ENCODE measurements at places on chromosomes 1 and 21. TPM values are rescaled to one million over a fixed set of nuclear protein-coding genes. Genes with fewer than 3 reads are reported as not detected.

The GJC2 gene
- 18.5 TPM for total RNA-seq

DNA sequence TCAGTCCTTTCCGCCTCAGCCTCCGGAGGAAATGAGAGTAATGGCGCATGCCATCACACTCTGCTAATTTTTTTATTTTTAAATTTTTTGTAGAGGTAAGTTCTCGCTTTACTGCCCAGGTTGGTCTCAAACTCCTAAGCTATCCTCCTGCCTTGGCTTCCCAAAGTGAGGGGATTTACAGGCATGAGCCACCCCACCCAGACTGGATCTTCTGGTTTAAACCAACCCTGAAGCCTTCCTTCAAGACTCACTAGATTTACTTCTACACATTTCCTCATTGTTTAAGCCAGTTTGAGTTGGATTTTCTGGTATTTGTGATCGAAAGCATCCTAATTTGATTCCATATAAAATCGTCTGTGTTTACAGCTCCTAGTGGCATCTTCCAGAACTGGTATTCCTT, 23.1 kb upstream of the SCAF4 start:
- DNase-seq: no peak
- no peak overlapping the region for H3K27ac ChIP-seq
- no peak overlapping the region for H3K4me3 ChIP-seq
- peaks cover 7% of the 10 kb centered on the region for H3K4me1 ChIP-seq
- no peaks in the 10 kb centered on the region for H3K27me3 ChIP-seq

The FAM177B gene
- not detected for total RNA-seq

The OVAAL gene
- total RNA-seq: not detected

- no peak for DNase-seq
- peaks cover 48% of the 10 kb centered on the region for H3K36me3 ChIP-seq
- H3K4me3 ChIP-seq: no peak overlapping the region
- H3K27me3 ChIP-seq: no peaks in the 10 kb centered on the region
- no peaks in the 10 kb centered on the region for H3K4me1 ChIP-seq
These were observed 13.2 kb upstream of the EXO5 start for GRCh38 chr1:40495315-40495903.

The LENEP gene
- total RNA-seq: not detected

GRCh38 chr1:244234009-244234643, 183.0 kb downstream of the ZBTB18 start:
- no peak overlapping the region for H3K4me3 ChIP-seq
- no peaks in the 10 kb centered on the region for H3K27me3 ChIP-seq
- H3K27ac ChIP-seq: no peak overlapping the region
- H3K4me1 ChIP-seq: peaks cover 18% of the 10 kb centered on the region

DNA sequence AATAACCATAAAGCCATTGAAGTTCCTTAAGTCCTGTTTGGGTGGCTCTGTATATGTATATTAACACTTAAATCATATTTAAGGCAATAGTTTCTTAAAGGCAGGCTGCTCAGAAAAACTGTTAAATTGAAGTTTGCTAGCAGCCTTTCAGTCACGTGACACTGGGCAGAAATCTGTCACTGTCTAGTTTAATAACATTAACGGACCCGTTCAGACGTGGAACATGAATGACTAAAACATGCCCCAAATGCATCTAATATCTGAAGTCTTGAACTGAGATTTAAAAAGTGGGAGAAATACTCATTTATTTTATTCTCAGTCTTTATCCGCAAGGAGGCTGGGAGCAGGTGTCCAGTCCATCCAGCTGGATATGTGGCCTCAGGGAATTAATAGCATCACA, 3.3 kb upstream of the SPATA1 start:
- H3K27me3 ChIP-seq: no peaks in the 10 kb centered on the region
- H3K36me3 ChIP-seq: peaks cover 53% of the 10 kb centered on the region
- DNase-seq: no peak
- H3K27ac ChIP-seq: no peak overlapping the region

- peak; percentile 99 for DNase-seq
- peak overlapping the region; percentile 8 for H3K4me3 ChIP-seq
- no peaks in the 10 kb centered on the region for H3K27me3 ChIP-seq
- peak overlapping the region; percentile 94 for H3K27ac ChIP-seq
- H3K4me1 ChIP-seq: peaks cover 46% of the 10 kb centered on the region
- H3K36me3 ChIP-seq: peaks cover 15% of the 10 kb centered on the region
These were observed 2.8 kb upstream of the ENAH start for GRCh38 chr1:225655509-225656258.

The MXRA8 gene
- total RNA-seq: not detected

The FMOD gene
- total RNA-seq: not detected

The SAMSN1 gene
- total RNA-seq: 6.8 TPM

DNA sequence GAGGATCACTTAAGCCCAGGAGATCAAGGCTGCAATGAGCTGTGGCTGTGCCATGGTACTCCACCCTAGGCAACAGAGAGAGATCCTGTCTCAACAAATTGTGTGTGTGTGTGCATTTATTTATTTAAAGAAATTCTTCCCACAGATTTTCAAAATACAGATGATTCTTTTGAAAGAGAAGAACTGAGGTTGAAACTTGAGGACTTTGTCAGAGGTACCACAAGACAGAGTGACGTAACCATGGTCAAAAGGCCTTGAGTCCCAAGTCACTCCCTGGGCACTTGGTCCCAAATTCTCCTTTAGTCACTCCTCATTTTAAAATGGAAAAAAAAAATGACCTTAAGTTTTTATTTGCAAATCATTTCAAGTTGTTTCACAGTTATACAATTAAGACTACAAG, 57.4 kb downstream of the TIAM1 start:
- H3K4me3 ChIP-seq: no peak overlapping the region
- H3K4me1 ChIP-seq: peaks cover 14% of the 10 kb centered on the region
- no peaks in the 10 kb centered on the region for H3K36me3 ChIP-seq
- DNase-seq: no peak

- DNase-seq: no peak
- H3K27ac ChIP-seq: no peak overlapping the region
These were observed 16.7 kb upstream of the AVPR1B start for GRCh38 chr1:206133751-206134415.

The RPTN gene
- not detected for total RNA-seq

The FAM72B gene
- 8.6 TPM for total RNA-seq

The KRTAP20-1 gene
- not detected for total RNA-seq

GRCh38 chr1:2297246-2298011, 69.3 kb downstream of the SKI start:
- no peak for DNase-seq
- H3K4me1 ChIP-seq: peaks cover 7% of the 10 kb centered on the region
- H3K27ac ChIP-seq: no peak overlapping the region
- no peaks in the 10 kb centered on the region for H3K27me3 ChIP-seq
- peaks cover 19% of the 10 kb centered on the region for H3K36me3 ChIP-seq

The C2CD2 gene
- total RNA-seq: 25.0 TPM

The PADI1 gene
- total RNA-seq: 0.58 TPM

The FLG2 gene
- total RNA-seq: not detected

The CR2 gene
- not detected for total RNA-seq

GRCh38 chr1:99534638-99534930, 111.3 kb upstream of the PALMD start:
- no peaks in the 10 kb centered on the region for H3K4me1 ChIP-seq
- no peak overlapping the region for H3K27ac ChIP-seq
- no peaks in the 10 kb centered on the region for H3K36me3 ChIP-seq
- DNase-seq: no peak

The SELENBP1 gene
- 11.6 TPM for total RNA-seq

DNA sequence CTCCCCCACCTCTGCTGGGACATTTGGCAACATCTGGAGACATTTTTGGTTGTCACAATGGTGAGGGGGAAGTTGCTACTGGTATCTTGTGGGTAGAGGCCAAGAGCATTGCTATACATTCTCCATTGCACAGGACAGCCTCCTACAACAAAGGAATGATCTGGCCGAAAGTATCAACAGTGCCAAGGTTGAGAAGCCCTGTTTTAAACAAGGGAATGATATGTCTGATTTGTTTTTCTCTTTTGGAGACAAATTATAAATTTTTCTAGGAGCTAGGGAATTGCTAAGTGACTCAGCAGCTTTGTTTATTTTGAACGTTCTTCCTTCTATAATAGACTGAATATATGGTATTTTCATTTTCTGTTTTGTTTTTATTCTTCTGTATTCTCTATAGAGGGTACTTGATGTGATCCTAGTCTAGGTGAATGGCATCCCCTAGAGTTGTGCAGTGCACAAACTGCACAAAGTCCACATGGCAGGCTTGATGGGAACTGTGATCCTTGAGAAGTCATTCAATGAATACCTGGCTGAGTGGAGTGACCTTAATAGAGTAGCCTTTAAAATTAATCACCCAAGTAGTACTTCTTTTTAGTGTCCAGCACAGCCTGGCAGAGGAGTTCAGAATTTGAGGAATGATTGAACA, 288.6 kb upstream of the USP24 start:
- no peak for DNase-seq
- H3K27ac ChIP-seq: no peak overlapping the region
- no peaks in the 10 kb centered on the region for H3K27me3 ChIP-seq
- H3K4me1 ChIP-seq: peaks cover 14% of the 10 kb centered on the region
- H3K36me3 ChIP-seq: peaks cover 6% of the 10 kb centered on the region

DNA sequence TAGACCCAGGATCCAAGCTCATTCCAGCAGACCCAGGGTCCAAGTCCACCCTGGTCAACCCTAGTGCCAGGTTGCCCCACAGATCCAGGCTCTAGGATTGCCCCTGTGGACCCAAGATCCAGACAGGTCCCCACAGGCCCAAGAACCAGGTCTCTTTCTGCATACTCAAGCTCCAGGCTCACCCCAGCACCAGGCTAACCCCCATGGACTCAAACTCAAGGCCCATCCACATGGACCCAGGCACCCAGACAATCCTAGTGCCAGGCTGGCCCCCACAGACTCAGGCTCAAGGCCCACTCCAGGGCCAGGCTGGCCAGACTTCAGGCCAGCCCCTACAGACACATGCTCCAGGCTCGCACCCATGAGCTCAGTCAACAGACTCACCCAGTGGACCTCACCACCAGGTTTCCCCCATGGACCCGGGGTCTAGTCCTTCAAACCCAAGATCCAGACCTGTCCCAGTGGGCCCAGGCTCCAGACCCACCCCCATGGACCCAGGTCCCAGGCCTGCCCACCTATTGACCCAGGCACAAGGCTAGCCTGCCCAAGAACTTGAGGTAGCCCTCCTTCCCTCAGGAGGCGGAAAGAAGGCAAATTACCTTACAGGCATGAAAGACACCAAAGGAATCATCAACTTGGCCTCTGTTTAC, 124.4 kb downstream of the SMYD3 start:
- H3K4me3 ChIP-seq: no peak overlapping the region
- DNase-seq: no peak
- H3K4me1 ChIP-seq: peaks cover 9% of the 10 kb centered on the region
- no peaks in the 10 kb centered on the region for H3K36me3 ChIP-seq
- no peak overlapping the region for H3K27ac ChIP-seq

The ERI3 gene
- total RNA-seq: 70.5 TPM

DNA sequence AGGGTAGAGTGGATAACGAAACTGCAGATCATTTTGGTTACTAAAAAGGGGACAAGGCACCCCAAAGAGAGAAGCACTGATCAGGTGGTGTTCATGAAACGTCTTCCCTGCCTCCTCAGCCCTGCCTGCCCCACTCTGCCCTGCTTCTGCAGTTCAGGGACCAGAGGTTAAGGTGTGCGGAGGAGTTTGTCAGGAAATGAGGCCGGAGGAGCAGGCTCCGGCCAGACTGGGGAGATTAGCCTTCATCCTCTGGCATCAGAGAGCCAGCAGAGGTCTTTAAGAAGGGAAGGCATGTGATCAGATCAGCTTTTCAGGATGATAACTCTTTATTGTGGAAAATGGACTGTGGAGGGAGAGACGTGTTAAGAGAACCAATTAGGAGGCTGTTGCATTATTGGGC, 291.9 kb upstream of the NR5A2 start:
- H3K36me3 ChIP-seq: no peaks in the 10 kb centered on the region
- no peaks in the 10 kb centered on the region for H3K27me3 ChIP-seq
- peaks cover 6% of the 10 kb centered on the region for H3K4me1 ChIP-seq
- no peak for DNase-seq

- peaks cover 98% of the 10 kb centered on the region for H3K36me3 ChIP-seq
- H3K27ac ChIP-seq: no peak overlapping the region
- no peak overlapping the region for H3K4me3 ChIP-seq
- no peaks in the 10 kb centered on the region for H3K27me3 ChIP-seq
- H3K4me1 ChIP-seq: peaks cover 19% of the 10 kb centered on the region
- DNase-seq: peak; percentile 36
These were observed 4.9 kb downstream of the DNTTIP2 start for GRCh38 chr1:93874025-93874651.

GRCh38 chr21:45332981-45333582, 45.4 kb upstream of the POFUT2 start:
- no peak overlapping the region for H3K27ac ChIP-seq
- no peak for DNase-seq
- H3K27me3 ChIP-seq: no peaks in the 10 kb centered on the region
- no peak overlapping the region for H3K4me3 ChIP-seq
- peaks cover 19% of the 10 kb centered on the region for H3K4me1 ChIP-seq

The PBX1 gene
- total RNA-seq: 2.3 TPM

The GPR153 gene
- total RNA-seq: 4.6 TPM

DNA sequence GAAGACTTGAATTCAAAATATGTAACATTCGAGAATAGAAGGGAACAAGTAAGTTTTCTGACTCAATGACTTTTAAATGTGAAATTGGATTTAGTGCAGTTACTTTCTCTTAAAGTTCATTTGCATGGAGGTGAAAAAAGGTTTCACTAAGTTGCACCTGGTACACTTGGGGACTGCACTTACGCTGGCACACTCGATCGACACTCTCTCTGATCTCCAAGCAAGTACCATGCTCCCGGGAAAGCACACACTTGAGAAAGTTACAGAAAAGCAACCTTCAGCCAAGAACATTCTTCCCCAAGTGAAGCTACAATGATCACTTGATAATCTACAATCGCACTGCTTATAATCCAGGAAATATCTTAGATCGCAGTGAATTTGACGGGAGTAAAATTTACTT, 63.1 kb downstream of the COQ8A start:
- H3K36me3 ChIP-seq: peaks cover 82% of the 10 kb centered on the region
- H3K4me3 ChIP-seq: no peak overlapping the region
- H3K4me1 ChIP-seq: no peaks in the 10 kb centered on the region

DNA sequence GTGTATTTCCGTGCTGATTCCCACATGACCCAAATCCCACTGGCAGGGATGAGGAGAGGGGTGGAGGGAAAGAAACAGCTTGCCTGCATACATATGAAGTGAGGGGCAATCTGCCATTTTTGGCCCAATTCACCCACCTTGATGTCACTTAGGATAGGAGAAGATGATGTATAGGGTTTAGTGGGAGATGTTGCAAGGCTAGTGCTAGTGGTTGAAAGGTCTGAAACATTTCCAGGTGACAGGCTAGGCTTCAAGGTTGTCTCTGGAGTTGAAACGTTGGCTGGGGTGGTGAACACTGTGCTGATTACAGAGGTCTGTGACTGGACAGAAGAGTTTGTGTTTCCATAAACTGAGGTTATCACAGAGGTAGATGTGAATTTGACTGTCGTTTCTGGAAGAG, 12.1 kb downstream of the CD34 start:
- no peak overlapping the region for H3K27ac ChIP-seq
- no peak overlapping the region for H3K4me3 ChIP-seq
- H3K36me3 ChIP-seq: no peaks in the 10 kb centered on the region
- H3K4me1 ChIP-seq: peaks cover 10% of the 10 kb centered on the region
- H3K27me3 ChIP-seq: no peaks in the 10 kb centered on the region

The PGLYRP3 gene
- total RNA-seq: not detected
